Inflammatory macrophage (primary cell): ENCODE measurements at places on chromosomes 5 and 9.

- no peak for DNase-seq
Measured at GRCh38 chr9:36967997-36968396, 66.1 kb downstream of the PAX5 start.

GRCh38 chr5:142551338-142552067 lies 134.4 kb downstream of the FGF1 start:
- no peak for DNase-seq

DNA sequence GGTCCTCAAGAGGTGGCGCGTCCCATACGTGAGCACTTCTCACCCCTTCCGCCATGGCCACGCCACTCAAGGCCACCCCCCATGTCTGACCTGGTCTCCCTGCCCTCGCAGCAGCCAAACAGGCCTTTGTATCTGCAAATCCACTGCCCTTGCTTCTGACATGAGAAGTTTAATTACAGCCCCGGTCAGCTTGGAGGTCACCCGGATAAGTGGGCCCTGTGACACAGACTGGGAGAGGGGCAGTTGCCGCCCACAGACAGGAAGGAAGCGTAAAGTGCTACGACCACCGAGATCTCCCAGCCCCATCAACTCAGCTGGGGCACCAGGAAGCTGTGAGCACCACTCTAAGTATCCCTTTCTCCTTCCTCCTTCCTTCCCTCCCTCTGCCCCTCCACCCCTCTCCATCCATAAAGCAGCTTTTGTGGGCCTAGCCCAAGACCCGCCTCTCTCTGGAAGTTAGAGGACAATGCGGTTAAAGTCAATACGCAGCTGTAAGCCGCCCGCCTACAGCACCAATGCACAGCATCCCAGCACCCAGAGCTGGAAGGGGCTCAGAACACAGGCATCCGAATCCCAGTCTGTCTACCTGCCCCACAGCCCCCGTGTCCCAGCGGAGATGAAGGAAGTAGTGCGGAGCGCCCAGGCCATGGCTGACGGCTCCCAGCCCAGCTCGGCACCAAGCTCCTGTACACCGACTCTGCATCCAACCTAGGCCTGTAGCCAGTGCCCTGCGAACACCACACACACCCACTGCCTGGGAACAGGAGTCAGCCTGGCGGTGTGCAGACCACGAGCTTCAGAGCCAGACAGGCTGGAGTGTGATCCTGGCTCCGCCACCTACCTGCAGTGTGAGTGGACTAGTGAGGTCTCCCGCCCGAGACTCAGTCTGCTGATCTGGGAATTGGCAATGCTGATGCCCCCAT lies 44.8 kb upstream of the RNF130 start:
- no peak for DNase-seq

GRCh38 chr9:117448066-117448465 lies 33.2 kb upstream of the ASTN2 start:
- DNase-seq = no peak

- DNase-seq = peak; percentile 91
Measured at GRCh38 chr9:79610791-79611614, 39.2 kb downstream of the TLE4 start.

DNA sequence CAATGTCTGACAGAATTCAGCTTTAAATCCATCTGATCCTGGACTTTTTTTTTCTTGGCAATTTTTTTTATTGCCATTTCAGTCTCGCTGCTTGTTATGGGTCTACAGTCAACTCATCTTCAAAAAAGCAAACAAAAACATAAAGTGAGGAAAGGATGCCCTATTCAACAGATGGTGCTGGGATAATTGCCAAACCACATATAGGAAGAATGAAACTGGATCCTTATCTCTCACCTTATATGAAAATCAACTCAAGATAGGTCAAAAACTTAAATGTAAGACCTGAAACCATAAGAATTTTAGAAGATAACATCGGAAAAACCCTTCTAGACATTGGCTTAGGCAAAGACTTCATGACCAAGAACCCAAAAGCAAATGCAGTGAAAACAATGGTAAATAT lies 389.1 kb upstream of the ST8SIA4 start:
- DNase-seq = no peak

GRCh38 chr5:37836235-37836591 lies 3.6 kb downstream of the GDNF start:
- no peak for DNase-seq

- DNase-seq = no peak
Measured at GRCh38 chr9:130477564-130477963, 32.8 kb downstream of the ASS1 start.

DNA sequence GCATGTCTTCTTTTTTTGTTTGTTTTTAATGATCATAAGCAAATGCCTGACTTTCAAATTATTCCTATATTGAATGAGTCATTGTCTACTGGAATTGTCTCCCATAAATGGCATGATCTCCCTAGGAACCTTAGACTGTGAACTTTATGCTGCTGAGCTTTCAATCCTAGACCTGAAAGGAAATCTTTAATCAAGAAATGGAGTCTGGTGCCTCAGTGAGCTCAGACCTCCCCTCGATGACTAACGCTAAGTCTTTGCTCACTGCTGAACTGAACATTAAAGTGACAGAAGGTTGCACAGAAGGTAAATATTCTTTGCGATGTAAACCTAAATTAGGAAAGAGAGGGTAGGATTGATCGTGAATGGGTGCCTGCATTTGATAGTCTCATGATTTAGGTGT lies 745.2 kb upstream of the WWC1 start:
- DNase-seq = no peak

GRCh38 chr9:131946180-131946579 lies 133.5 kb downstream of the MED27 start:
- peak; percentile 88 for DNase-seq

DNA sequence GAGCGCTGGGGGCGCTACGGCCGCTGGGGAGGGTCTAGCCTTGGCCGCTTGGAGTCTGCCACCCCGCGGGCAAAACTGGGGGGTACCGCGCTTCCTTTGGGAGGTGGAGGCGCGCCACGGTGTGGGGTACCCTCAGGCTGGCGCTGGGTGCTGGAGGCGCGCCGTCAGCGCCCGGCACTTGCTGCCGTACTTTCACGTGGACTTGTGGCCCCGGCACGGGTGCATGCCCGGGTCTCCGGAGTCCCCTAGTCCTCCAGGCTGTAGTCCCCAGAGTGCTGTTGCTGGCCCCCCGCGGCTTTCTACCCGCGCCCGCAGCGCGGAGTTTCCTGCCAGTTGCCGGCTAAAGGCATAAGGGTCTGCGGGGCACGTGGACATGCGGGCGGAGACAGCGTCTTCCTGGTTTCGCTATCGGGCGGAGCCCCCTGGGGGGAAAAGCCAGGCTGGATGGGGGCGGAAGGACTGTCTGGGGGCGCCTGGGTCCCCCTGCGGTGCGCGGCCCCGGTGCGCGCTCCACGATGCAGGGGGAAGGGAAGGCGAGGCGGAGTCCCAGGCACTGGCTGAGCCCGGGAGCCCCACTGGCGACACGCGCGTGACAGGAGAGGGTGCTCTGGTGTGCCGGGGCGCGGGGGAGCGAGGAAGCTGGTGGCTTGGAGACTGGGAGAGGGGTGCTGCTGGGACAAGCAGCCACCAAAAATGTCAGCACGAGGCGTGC lies 666 bp downstream of the PPARGC1B start:
- DNase-seq = peak; percentile 77

- no peak for DNase-seq
Measured at GRCh38 chr5:119412279-119413227, 39.7 kb upstream of the HSD17B4 start.

DNA sequence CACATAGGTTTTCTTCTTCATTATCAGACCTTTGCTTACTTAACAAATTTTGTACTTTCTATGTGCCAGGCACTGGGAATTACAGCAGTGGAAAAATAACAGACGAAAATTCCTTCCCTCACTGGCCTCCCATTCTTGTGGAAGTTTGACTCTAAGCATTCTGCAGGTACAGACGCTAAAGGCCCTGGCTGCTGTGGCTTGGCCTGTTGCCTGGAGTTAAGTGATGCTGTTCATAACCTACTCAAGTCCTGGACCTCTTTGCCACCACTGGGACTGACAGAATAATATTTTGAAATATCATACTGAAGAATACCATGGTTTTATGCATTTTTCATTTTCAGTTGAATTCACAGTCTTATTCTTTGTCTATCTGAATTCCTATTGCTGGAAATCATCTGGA lies 97.3 kb upstream of the SPATA31C2 start:
- DNase-seq = no peak

GRCh38 chr5:115626445-115626823 lies 598 bp upstream of the TMED7 start:
- no peak for DNase-seq

- peak; percentile 9 for DNase-seq
Measured at GRCh38 chr9:125889112-125889475, 141.9 kb downstream of the PBX3 start.

DNA sequence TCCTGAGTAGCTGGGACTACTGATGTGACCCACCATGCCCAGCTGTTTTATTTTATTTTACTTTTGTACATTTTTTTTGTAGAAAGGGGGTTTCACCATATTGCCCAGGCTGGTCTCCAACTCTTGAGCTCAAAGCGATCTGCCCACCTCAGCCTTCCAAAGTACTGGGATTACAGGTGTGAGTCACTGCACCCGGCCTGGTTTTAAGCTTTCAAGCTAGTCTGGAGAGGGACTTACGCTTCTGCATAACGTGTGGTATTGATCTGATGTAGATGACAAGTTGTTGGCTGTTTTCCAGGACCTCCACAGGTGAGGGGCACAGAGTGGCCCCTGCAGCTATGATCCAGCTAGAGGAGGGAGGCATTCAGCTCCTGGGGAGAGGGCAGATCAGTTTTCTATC lies 6.8 kb upstream of the CCL21 start:
- no peak for DNase-seq

- peak; percentile 2 for DNase-seq
Measured at GRCh38 chr9:130824643-130825350, 10.3 kb upstream of the ABL1 start.

GRCh38 chr5:95655575-95655974 lies 9.0 kb downstream of the RFESD start:
- DNase-seq = no peak

- no peak for DNase-seq
Measured at GRCh38 chr5:153893817-153894216, 144.9 kb downstream of the FAM114A2 start.

GRCh38 chr5:66276986-66277385 lies 132.9 kb downstream of the SREK1 start:
- no peak for DNase-seq

DNA sequence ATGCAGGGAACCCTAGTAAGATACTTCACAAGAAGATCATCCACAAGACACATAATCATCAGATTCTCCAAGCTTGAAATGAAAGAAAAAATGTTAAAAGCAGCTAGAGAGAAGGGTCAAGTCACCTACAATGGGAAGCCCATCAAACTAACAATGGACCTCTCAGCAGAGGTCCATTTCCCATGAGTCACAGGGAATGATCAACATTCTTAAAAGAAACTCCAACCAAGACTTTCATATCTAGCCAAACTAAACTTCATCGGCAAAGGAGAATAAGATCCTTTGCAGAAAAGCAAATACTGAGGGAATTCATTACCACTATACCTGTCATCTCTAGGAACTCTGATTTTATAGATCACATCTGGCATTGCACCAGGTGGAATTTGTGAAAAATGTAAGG lies 52.9 kb upstream of the SPATA31E1 start:
- DNase-seq = no peak

GRCh38 chr9:132214027-132214622 lies 52.3 kb downstream of the NTNG2 start:
- no peak for DNase-seq
